ENCODE measurements at places on chromosomes 7 and 10.

DNA sequence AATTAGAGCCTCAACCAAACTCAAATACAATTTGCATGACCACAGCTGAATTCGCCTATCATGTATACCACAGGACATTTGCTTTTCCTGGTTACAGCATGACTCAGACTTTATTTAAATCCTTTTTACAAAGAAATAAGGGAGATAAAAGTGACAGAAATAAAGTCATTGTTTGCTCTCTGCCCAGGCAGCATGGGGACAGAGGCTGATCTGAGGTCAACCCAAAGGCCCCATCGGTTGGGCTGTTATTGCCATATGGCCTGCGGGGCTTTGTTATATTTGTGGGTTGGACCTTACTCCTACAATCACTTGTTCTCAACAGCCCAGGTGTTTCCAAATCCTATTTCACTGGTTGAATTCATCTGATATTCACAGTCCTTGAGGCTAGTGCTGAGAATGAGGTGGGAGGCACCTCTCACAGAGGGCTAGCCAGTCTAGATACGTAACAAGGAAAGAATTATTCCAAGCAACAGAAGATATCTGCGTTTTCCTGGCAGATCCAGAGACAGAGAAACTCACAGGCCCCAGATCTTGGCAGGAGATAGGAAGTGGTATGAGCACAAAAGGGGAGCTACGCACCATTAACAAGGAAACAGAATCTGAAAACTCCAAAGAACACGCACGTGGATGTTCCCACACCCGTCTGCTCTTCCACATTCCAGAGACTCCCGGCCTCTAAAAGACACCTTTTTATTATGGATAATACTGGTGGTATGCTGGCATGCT lies 117.3 kb downstream of the HIPK2 start:
- DNase-seq: no peak

DNA sequence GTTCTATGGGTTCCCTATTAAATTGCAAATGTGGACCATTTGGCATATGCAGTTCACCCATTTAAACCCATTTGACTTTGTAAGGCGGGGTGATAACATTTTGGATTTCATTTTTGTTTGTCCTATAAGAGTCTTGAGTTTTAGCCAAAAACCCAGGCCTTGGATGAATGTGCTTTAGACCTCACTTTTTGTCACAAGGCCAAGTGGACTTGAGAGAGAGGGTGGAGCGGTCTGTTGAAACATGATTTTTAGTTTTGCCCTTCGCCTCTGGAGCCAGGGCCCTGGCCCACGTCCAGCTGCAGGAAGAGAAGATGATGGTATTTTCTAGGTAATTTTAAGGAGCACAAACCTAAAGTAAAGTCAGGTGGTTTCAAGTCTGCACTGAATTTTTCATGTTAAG lies 260.1 kb downstream of the SLC25A13 start:
- DNase-seq: no peak

DNA sequence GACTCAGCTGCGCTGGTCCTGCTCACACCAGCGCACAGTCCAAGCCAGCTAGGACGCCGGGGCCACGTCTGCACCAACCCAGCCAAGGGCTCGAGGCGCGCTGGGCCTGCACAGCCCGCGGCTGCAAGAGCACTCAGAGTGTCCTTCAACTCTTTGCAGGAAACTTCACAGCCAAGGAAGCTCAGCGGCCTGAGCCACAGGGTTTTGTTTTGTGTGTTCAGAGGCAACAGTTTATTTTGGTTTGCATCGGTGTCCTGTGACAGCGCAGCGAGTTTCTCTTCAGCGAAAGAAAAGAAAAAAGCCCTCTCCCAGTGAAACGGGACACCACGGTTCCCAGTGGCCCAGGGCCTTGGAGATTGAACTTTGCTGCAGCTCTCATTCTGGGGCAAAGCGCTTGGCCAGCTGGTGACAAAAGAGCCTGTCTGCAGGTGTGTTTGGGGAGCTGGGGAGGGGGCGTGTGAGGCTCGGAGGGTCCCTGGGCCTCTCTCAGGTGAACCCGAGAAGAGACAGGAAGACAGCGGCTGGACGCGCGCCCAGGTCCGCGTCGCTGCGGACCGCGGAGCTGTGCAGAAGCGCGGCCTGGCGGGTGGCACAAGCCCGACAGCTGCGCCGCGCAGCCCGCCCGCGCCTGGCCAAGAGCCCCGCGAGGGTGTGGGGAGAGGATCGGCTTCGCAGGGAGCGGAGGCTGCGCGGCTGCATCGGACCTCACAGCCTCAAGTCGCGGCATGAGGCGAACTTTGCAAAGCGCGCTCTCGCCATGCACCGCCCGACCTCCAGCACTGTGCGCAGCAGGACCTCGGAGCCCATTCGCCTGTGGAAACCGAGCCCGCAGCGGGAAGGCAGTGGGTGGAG lies 922 bp downstream of the CXCL12 start:
- DNase-seq: no peak

DNA sequence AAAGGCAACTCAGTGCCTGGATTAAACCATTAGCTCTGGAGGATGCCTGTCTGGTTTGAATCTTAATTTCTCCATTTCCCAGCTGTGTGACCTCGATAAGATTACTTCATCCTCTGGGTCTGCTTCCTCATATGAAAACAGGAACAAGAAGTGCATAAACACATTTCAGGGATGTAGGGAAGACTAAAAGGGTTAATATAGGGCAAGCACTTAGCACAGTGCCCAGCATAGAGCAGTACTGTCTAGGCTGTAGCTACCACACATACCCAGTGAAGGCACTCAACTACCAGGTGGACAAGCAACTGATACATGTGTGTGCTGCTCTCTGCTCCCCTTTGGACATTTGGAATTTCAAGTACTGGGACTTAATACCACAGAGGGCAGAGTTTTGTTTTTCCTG lies 85.4 kb downstream of the KCNMA1 start:
- no peak for DNase-seq

GRCh38 chr10:112510384-112510783 lies 63.4 kb downstream of the VTI1A start:
- no peak for DNase-seq

DNA sequence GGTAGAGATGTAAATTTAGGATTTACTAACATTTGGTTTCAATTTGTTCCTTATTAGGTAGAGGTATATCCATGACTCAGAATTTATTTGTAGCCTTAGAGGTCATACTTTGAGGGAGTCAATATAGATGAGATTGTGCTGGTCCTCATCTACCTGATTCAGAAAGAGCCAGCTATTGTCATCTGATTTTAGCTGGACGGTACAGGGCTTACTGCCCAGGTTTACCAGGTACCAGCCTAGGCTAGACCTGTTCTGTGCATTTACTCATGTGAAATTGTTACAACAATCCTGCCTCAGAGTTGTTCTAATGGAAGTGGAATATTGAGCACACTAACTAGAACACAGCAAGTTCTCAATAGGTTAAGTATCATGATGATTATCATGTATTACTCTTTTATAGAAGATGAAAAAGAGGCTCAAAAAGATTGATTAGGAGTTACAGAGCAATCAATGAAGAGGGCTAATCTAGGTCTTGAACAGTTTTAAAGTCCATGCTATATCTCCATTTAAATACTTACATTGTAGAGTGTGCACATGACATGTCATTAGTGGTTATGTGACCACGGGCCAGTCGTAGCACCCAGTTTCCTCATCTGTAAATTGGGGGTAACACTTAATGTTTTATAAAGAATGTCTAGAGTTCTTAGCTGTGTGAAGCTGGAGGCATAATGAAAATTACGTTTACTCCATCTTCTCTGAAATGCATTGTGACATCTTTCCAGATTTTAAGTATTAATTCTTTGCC lies 42.1 kb downstream of the TRIM24 start:
- no peak for DNase-seq

DNA sequence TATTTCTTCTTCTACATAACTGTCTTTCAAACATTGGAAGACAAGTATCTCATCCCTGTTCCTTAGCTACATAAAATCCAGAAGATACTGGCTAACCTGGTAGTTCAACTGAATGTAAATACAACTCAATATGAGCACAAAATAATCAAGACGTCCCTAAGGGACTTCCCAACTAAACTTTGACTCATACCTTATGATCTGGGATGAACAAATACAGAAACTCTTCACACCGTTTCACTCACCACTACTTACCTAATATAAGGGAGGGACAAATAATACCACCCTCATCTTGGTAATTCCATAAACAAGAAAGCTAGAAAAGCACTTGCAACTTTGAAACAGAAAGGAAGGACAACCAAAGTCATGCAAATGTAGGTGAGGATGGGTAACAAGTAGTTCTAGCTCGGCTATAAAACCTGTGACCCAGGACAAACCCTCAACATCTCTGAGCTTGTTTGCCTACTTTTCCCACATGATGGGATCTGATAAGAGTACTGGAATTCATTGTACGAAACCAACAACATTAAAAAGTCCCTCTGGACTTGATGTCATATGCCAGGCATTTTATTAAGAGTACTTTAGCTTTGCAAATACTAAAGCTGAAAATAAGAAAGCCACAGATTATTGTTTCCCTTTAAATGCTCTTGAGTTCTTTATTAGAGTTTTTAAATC lies 121.9 kb downstream of the STRA8 start:
- no peak for DNase-seq

GRCh38 chr10:18378766-18379165 lies 238.5 kb downstream of the CACNB2 start:
- no peak for DNase-seq

GRCh38 chr7:131957338-131958020 lies 401.1 kb upstream of the PODXL start:
- no peak for DNase-seq

- DNase-seq: no peak
These were observed 286.9 kb upstream of the DKK1 start for GRCh38 chr10:52027055-52027705.

DNA sequence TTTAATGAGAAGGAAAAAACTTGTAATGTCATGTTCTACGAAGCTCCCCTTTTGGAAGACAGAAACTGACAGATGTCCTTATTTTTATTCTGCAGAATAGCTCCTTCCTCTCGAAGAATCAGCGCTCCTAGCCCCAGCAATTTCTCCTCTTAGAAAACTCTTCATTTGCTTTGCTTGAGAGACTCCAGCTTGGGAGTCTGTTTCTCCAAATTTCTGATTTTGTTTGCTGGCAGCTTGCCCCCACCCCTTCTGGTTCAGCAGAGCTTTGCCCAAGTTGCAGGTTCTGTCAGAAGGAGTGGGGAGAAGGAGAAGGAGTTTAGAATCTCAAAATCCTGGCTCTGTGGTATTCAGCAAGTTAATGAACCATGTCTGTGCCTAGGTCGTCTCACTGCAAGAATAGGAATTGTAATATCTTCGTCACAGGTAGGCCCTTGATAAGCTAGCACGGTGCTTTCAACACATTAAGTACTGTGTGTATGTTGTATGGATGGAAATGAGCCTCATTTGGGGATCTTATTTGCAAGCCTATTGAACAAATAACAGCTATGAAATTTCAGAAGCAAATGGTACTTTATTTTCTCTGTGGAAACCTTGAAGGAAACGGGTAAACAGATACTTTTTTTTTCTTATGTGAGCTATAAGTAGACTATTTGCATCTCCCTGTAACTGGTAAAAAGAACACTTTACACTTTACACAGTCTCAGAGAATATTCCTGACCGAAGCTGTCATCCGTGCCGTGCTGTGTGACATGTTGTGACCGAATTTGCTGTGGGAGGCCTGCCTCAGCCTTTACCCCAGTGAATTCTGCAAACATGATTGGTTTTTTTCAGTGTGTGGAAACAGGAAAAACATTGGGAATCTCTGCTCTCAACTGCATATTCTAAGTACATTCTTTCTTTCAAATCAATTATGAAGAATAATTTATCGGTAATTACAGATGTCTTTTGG lies 290.9 kb downstream of the CAMK1D start:
- DNase-seq: no peak

- DNase-seq: no peak
These were observed 324.6 kb downstream of the ATRNL1 start for GRCh38 chr10:115417585-115418265.

- no peak for DNase-seq
These were observed 70.3 kb downstream of the LANCL2 start for GRCh38 chr7:55435466-55435865.

DNA sequence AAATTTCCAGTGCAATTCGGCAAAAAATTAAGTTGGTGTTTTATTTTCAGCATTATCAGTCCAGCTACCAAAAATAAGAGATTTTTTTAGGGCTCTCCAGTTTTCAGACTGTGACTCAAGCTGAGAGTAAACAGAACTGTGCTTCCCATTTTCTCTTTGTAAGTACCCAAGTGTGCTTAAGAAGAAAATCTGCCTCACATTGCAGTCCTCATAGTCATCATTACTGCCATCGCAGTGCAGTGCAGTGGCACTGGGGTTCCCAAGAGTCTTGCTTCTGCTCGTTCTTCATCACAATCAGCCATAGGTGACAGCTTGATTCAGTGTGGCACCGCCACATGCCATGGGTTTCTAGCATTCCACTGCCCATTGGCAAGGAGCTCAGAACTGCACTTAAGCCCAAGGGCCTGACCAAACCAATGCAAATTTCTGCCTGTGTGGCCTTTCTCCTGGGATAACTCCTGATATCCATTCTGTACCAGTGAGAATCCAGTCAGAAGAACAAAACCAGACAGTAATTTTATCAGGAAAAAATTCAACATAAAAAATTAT lies 25.6 kb upstream of the ERCC6 start:
- no peak for DNase-seq

DNA sequence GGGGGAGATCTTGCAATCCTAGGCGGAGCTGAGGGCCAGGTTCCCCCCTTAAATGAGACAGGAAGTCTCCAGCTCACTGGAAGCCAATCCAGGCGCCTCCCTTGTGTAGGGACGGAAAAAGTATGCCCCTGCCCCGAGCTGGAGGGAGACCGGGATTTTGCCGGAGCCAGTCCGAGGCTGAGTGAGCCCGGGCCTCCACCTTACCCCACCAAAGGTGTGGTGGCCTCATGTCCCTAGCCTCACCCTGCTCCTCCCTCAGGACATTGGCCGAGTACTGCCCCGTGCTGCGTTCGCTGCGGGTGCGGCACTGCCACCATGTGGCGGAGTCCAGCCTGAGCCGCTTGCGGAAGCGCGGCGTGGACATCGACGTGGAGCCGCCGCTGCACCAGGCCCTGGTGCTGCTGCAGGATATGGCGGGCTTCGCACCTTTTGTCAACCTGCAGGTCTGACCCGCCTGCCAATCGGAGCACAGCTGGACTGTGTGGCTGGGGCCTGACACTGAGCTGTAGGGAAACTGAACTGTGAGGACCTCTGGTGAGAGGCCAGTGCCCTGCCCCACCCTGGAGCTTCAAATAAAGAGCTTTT lies 2.0 kb downstream of the FBXL15 start:
- peak; percentile 36 for DNase-seq

DNA sequence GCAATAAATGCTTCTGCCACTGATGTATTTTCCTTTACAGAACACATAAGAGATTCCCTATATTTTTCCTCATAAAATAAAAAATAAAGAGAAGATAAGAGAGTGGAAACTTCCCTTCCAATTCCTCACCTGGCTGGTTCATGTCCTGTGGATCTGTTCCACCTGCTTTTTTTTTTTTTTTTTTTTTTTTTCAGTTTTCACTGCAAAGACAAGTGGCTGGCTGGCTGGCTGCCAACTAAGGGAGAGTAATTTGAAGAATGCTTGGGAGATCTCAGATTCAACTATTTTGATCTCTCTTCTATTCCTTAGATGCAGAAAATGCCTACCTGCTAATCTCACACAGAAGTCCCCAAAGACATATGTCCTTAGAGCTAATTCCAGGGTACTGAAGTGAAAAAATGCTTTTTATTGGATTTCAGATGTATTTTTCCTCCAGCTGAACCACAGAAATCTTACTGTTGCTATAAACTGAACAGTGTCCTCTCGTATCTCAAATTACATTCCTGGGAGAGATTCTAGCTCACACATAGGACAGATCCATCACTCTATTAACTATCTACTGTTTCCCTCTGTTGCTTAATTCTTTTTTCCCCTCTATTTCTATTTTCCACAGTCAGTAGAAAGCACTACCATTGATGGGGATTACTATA lies 120.8 kb downstream of the NRCAM start:
- no peak for DNase-seq

Data from NCI-H1930 (cell line).